Left ventricle myocardium inferior (tissue), 1 donor: ENCODE measurements at places on chromosomes 2 and 18.

GRCh38 chr2:17966798-17967197 lies 88.3 kb downstream of the KCNS3 start:
- no peak for DNase-seq
- peaks cover 25% of the 10 kb centered on the region for H3K27me3 ChIP-seq
- no peaks in the 10 kb centered on the region for H3K4me1 ChIP-seq
- no peak overlapping the region for H3K27ac ChIP-seq

- H3K4me1 ChIP-seq: peaks cover 26% of the 10 kb centered on the region
- no peaks in the 10 kb centered on the region for H3K36me3 ChIP-seq
- no peak overlapping the region for H3K27ac ChIP-seq
- no peak overlapping the region for H3K4me3 ChIP-seq
- no peaks in the 10 kb centered on the region for H3K27me3 ChIP-seq
These were observed 5.8 kb upstream of the DUSP2 start for GRCh38 chr2:96150791-96151594.

GRCh38 chr2:143946436-143947391 lies 573.2 kb downstream of the ZEB2 start:
- no peak overlapping the region for H3K27ac ChIP-seq
- no peak overlapping the region for H3K4me3 ChIP-seq
- no peak for DNase-seq
- no peaks in the 10 kb centered on the region for H3K27me3 ChIP-seq
- peaks cover 15% of the 10 kb centered on the region for H3K4me1 ChIP-seq

GRCh38 chr2:56313500-56313921 lies 129.7 kb downstream of the CCDC85A start:
- H3K27me3 ChIP-seq: no peaks in the 10 kb centered on the region
- peak overlapping the region; percentile 76 for H3K27ac ChIP-seq
- no peaks in the 10 kb centered on the region for H3K36me3 ChIP-seq
- H3K4me1 ChIP-seq: peaks cover 38% of the 10 kb centered on the region
- no peak overlapping the region for H3K4me3 ChIP-seq
- no peak for DNase-seq

- DNase-seq: no peak
- H3K4me3 ChIP-seq: no peak overlapping the region
- H3K4me1 ChIP-seq: no peaks in the 10 kb centered on the region
- H3K27ac ChIP-seq: no peak overlapping the region
- no peaks in the 10 kb centered on the region for H3K27me3 ChIP-seq
These were observed 11.2 kb downstream of the CFAP210 start for GRCh38 chr2:169683054-169683424.

DNA sequence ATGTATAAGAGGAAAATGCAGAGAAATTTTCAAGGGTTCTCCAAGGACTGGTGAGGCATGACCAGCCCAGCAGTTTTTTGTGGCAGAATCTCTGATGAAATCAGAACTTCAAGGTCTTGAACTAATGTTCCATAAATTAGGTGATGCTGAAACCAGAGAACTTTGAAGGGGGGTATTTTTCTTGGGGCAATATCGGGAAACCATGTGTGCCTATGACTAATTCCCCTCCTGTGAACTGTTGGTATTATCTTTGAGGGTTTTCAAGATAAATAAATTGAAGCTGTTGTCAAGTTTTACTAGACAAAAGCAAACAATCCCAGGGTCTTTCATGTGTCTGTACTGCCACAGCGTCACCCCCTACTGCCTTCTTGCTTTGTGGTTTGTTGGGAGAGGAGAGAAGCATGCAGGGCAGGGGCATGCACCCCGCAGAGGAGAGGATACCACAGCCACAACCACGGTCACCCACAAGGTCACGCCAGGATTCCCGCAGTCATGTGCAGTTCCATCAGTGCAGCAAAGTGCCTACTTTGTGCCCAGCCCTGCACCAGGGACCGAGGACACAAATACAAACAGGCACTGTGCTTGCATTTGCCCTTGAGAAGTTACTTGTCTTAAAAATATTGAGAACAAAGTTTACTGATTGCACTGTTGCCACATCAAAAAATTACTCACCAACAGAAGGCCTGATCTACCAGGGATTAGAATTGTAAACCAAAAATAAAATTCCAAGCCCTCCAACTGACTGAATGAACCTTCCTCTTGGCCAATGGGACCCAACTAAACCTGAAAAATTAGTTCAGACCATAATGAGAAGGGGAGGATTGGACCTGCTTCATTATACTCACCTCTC lies 413.3 kb upstream of the TRIB2 start:
- H3K27me3 ChIP-seq: no peaks in the 10 kb centered on the region
- DNase-seq: no peak
- H3K4me3 ChIP-seq: no peak overlapping the region
- no peaks in the 10 kb centered on the region for H3K36me3 ChIP-seq
- peaks cover 10% of the 10 kb centered on the region for H3K4me1 ChIP-seq
- H3K27ac ChIP-seq: no peak overlapping the region

GRCh38 chr2:231425811-231426703 lies 30.5 kb downstream of the B3GNT7 start:
- no peaks in the 10 kb centered on the region for H3K4me1 ChIP-seq
- no peak overlapping the region for H3K4me3 ChIP-seq
- H3K27ac ChIP-seq: no peak overlapping the region
- no peaks in the 10 kb centered on the region for H3K27me3 ChIP-seq
- no peak for DNase-seq
- H3K36me3 ChIP-seq: no peaks in the 10 kb centered on the region
